ENCODE measurements at places on chromosomes 5 and 9. TPM values are rescaled to one million over a fixed set of nuclear protein-coding genes. Genes with fewer than 3 reads are reported as not detected.

Gene FCN2
- not detected for total RNA-seq

Gene GFI1B
- 0.41 TPM for total RNA-seq

Gene PTCH1
- total RNA-seq = 60.9 TPM

Gene TMEM215
- total RNA-seq = not detected

Gene CHSY3
- total RNA-seq = 2.3 TPM

Gene RASEF
- not detected for total RNA-seq

- no peak for DNase-seq
- no peak overlapping the region for H3K27ac ChIP-seq
- H3K36me3 ChIP-seq = no peaks in the 10 kb centered on the region
- no peak overlapping the region for H3K4me3 ChIP-seq
These were observed 56.4 kb downstream of the BARX1 start for GRCh38 chr9:93898502-93899426.

GRCh38 chr5:68834491-68834981 is 259.3 kb upstream of the SLC30A5 start:
- H3K36me3 ChIP-seq = no peaks in the 10 kb centered on the region
- no peak for DNase-seq
- H3K27ac ChIP-seq = no peak overlapping the region
- no peaks in the 10 kb centered on the region for H3K27me3 ChIP-seq
- H3K4me1 ChIP-seq = no peaks in the 10 kb centered on the region
- H3K4me3 ChIP-seq = no peak overlapping the region

- no peak overlapping the region for H3K4me3 ChIP-seq
- no peak overlapping the region for H3K27ac ChIP-seq
- H3K27me3 ChIP-seq = no peaks in the 10 kb centered on the region
- no peak for DNase-seq
These were observed 32.1 kb downstream of the CEMIP2 start for GRCh38 chr9:71736236-71736635.

- H3K36me3 ChIP-seq = peaks cover 6% of the 10 kb centered on the region
- H3K4me3 ChIP-seq = peak overlapping the region; percentile 87
- H3K27me3 ChIP-seq = no peaks in the 10 kb centered on the region
- H3K4me1 ChIP-seq = peaks cover 30% of the 10 kb centered on the region
These were observed 1.1 kb downstream of the RELL2 start for GRCh38 chr5:141637767-141638419.

GRCh38 chr9:35557320-35557719 is 47.7 kb upstream of the TESK1 start:
- H3K4me1 ChIP-seq = no peaks in the 10 kb centered on the region
- H3K4me3 ChIP-seq = no peak overlapping the region
- no peak for DNase-seq

DNA sequence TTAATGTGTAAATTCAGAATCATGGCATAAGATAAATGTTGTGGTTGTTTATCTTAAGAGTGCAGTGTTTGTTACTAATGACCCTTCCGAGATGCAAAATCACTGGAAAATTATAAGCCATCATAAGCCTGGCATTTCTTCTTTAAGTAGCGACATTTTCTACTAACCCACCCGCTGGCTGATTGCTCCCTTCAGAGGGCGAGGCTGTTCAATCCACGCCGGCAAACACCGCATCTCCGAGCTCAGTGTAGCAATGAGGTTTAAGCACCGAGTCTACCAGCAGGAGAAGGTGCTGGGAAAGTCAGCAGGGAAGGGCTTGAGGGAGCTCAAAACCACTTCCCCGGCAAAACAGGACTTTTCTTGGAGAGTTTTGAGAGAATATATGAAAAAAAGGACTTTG is 52.7 kb downstream of the AK8 start:
- H3K27me3 ChIP-seq = peaks cover 4% of the 10 kb centered on the region
- H3K36me3 ChIP-seq = no peaks in the 10 kb centered on the region
- H3K4me1 ChIP-seq = no peaks in the 10 kb centered on the region
- no peak overlapping the region for H3K4me3 ChIP-seq

- no peaks in the 10 kb centered on the region for H3K36me3 ChIP-seq
- no peak for DNase-seq
- H3K4me1 ChIP-seq = no peaks in the 10 kb centered on the region
- no peak overlapping the region for H3K27ac ChIP-seq
- H3K27me3 ChIP-seq = no peaks in the 10 kb centered on the region
- no peak overlapping the region for H3K4me3 ChIP-seq
These were observed 319.0 kb upstream of the CDH6 start for GRCh38 chr5:30874241-30875034.

DNA sequence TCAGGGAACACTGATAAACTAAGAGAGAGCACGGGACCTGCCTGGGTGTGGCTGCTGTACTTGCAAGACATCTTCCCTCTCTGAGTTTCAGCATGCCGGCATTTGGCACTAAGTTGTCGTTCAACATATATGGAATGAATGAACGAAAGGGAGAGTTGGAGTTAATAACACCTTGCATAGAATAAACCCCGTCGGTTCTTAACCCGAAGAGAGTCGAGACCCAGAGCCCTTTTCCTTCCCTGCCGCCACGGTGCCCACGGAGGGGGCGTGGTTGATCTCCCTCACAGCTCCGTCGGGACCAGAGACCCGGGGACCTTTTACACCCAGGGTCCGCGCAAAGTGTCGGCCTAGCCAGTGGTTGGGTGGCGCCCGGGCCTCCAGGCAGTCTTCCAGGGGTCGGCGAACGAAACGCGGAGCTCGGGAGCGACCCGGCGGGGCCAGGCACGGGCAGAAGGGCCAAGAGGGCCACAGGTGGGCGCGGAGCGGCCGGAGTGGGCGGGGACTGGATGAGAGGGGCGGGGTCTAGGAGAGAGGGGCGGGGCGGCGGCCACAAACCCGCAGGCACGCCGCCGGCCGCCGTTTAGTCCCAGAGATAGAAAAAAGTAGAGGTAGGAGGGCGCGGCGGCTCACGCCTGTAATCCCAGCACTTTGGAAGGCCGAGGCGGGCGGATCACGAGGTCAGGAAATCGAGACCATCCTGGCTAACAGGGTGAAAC is 735 bp upstream of the RPL26L1 start:
- DNase-seq = peak; percentile 57
- H3K27me3 ChIP-seq = no peaks in the 10 kb centered on the region
- peak overlapping the region; percentile 75 for H3K27ac ChIP-seq
- peaks cover 17% of the 10 kb centered on the region for H3K4me1 ChIP-seq
- H3K4me3 ChIP-seq = peak overlapping the region; percentile 64

- no peaks in the 10 kb centered on the region for H3K36me3 ChIP-seq
- H3K4me3 ChIP-seq = no peak overlapping the region
- H3K4me1 ChIP-seq = no peaks in the 10 kb centered on the region
These were observed 343.7 kb upstream of the KLF4 start for GRCh38 chr9:107833295-107833694.

DNA sequence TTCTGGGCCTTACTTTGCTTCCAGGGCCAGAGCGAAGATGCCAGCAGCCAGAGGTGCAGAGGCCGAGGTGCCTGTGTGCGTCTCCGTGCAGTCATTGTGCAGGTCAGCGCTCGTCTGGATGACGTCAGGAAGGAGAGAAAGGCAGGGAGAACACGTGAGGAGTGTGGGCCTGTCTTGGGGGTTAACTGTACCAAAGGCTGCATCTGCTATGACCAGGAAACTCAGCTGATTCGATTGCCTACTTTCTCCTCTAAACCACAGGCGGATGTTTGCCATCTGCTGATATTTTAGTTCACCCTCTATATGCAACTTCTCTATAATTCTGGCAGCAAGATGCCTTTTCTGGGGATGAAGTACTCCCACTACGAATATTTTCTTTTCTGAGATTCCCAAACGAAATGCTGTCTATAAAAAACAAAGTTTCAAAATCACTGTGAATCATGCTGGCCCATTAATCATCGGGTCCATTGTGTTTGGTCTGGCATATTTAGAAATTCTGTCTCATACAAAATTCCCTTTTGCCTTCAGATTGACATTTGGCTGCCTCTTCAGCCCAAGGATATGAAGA is 24.8 kb downstream of the PCSK1 start:
- no peaks in the 10 kb centered on the region for H3K36me3 ChIP-seq
- H3K27me3 ChIP-seq = no peaks in the 10 kb centered on the region
- H3K27ac ChIP-seq = no peak overlapping the region
- no peak for DNase-seq
- H3K4me1 ChIP-seq = no peaks in the 10 kb centered on the region
- H3K4me3 ChIP-seq = no peak overlapping the region

- no peak overlapping the region for H3K4me3 ChIP-seq
- H3K27me3 ChIP-seq = no peaks in the 10 kb centered on the region
- peak; percentile 51 for DNase-seq
- no peak overlapping the region for H3K27ac ChIP-seq
- no peaks in the 10 kb centered on the region for H3K4me1 ChIP-seq
These were observed 601.8 kb downstream of the CCDC171 start for GRCh38 chr9:16154521-16155078.

DNA sequence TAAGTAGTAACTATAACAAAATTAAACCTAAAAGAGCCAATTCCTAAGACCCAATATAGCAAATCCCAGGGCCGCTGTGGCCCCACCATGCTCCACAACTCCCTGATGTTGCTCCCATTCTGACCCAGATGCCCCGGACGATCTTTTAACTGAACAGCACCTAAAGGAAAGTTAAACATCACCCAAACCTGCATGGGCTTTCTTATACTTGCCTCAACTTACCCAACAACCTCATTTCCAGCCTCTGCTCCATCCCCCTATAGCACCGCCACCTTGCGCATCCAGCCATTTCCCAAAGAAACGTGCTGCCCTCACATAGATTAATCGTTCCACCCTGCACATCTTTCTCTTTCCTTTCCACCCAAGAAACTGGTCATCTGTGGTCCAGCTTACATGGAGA is 54.6 kb downstream of the ZNF354C start:
- DNase-seq = no peak
- H3K36me3 ChIP-seq = no peaks in the 10 kb centered on the region

Data from natural killer cell (primary cell).